Stimulated activated CD8-positive, alpha-beta memory T cell treated with anti-CD3 and anti-CD28 coated beads, Interleukin-4, amount 100 ng/mL, for 48 hours (primary cell): ENCODE measurements at places on chromosomes 13 and 19.

DNA sequence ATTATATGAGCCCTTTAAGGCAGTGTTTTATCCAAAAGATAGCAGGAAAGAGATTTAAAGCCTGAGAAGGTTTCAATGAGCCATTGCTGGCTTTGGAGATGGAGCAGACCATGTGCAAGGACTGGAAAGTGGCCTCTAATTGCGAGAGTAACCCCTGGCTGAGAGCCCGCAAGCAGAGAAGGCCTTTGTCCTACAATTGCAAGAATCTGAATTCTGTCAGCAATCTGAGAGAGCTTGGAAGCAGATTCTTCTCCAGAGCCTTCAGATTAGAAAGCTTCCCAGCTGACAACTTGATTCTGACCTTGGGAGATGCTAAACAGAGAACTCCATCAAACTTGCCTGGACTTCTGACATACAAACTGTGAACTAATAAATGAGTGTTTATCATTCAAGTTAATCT lies 528.7 kb upstream of the KLF12 start:
- DNase-seq, result no peak

DNA sequence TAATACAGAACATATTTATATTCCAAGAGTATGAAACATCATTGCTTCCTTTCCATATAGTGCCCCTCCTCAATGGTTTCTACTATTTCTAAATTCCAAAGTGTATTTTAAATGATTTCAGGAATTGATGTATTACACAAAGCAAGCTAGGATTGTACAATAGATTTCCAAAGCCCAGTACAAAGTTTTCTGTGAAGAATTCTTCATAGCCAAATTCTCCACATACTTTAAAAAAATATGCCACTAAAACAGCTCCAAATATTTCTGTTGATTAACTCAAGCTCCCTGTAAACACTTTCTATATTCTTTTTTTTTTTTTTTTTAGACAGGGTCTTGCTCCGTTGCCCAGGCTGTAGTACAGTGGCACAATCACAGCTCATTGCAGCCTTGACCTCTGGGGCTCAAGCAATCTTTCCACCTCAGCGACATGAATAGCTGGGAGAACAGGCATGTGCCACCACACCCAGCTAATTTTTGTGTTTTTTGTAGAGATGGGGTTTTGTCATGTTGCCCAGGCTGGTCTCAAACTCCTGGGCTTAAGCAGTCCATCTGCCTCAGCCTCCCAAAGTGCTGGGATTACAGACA lies 50.6 kb downstream of the ELF1 start:
- DNase-seq, result no peak

DNA sequence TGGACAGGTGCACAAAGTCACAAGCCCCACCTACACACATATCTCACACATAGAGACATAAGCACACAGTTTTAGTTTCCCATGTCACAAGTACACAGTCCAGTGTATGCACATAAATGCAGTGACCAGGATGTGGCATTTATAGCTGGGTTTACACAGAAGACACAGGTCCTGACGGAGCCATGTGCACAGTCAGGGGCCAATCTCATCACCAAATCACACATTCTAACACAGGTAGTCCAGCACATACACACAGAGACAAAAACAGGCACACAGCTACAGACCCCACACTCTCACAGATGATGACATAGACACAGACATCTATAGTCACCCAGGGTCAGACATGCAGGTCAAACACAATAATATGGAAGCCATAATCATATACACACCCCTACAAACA lies 2.1 kb downstream of the NUMBL start:
- no peak for DNase-seq

- no peak for DNase-seq
These were observed 624.1 kb upstream of the MIR17HG start for GRCh38 chr13:90723381-90723780.

DNA sequence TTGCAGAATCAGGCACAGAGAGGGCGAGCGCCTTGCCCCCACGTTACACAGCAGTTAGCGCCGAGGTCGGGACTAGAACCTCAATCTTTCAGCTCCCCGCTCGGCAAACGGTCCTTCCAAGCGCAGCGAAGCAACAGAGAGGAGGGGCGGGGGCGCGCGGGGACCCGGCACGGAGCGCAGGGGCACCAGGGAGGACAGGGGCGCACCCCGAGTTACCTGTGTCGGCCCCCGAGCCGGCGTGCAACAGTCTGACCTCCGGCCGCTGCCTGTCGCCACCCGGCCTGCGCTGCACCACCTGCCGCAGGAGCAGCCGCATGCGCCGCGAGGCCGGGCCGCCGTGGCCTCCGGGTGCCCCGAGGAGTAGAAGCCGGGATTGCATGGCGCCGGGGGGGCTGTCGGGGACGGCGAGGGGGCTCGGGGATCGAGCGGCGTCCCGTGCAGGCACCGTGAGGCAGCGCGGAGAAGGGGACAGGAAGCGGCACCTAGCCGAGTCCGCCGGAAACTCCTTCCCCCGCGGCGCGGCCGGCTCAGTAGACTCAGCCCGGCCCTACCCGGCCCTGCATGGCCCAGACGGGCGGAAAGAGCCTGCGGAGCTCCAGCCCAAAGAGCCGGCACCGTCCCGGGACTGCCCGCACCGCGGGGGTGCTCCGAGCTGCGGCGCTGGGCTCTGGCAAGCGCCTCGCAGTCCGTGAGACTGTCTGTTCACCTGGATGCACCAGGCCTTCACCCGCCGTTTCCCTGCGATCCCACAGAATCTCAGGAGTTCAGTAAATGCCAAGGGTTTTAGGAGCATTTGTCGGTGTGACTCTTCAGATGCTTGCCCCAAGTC lies at the start of gene VWA8:
TSS of gene VWA8 (minus strand) at position 473 of the 829 bp plus-strand sequence. CDS start at position 379, 94 bp downstream.
- peak; percentile 90 for DNase-seq

DNA sequence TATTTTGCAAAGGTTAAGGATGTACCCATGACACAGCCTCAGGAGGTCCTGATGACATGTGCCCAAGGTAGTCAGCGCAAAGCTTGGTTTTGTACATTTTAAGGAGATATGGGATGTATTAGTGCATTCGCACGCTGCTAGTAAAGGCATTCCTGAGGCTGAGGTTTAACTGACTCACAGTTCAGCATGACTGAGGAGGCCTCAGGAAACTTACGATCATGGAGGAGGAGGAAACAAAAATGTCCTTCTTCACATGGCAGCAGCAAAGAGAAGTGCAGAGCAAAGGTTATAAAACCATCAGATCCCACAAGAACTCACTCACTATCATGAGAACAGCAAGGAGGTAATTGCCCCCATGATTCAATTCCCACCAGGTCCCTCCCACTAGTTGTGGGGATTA lies 1017.4 kb downstream of the EFNB2 start:
- no peak for DNase-seq

GRCh38 chr13:97621631-97622030 lies 187.7 kb downstream of the RAP2A start:
- no peak for DNase-seq

GRCh38 chr13:50126263-50126992 lies 111.2 kb downstream of the KCNRG start:
- DNase-seq, result no peak

DNA sequence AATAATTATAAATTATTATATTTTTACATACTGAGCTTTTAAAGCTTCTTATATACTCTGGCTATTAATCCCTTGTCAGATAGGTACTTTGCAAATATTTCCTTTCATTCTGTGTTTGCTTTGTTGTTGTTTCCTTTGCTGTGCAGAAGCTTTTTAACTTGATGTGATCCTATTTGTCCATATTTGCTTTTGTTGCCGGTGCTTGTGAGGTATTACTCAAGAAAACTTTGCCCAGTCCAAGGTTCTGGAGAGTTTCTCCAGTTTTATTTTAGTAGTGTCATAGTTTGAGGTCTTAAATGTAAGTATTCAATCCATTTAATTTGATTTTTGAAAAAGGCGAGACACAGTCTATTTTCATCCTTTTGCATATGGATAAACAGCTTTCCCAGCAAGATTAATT lies 1319.9 kb upstream of the PRR20A start:
- DNase-seq, result no peak

DNA sequence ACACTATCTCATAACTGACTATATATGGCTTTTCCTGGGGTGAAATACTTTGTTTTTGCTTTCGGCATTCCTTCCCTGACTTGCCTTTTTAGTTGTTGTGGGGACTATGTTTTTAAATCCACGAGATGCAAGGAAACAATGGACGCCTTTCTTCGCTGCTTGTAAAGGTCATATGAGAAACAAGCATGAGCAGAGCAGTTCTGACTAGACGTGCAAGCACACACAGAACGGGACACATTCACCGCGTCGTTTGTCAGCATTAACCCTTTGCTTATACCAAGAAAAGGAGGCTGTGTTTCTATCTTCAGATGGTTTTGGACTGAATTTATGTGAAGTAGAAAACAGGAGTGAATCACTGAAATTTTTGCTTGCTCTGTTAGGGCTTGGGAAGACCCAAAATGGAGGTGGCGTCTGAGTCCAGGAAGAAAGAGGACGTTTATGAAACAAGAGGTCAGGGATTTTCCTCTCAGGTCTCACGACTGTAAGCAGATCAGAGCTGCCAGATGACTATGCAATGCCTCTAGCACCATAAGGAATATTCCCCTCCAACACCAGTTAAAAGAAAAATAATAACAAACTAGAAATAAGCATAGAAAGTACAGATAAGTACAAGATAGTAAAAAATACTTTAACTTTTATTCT lies 358.9 kb downstream of the DLEU7 start:
- DNase-seq, result no peak

GRCh38 chr13:43362556-43362955 lies 339.2 kb downstream of the DNAJC15 start:
- DNase-seq, result no peak

GRCh38 chr13:65112531-65112941 lies 2117.6 kb downstream of the PCDH9 start:
- DNase-seq, result no peak

GRCh38 chr13:99178636-99179035 lies 22.0 kb upstream of the UBAC2 start:
- DNase-seq, result no peak

- DNase-seq, result no peak
These were observed 15.8 kb downstream of the MRPS31 start for GRCh38 chr13:40755082-40755700.

- no peak for DNase-seq
These were observed 557 bp downstream of the ZNF524 start for GRCh38 chr19:55600662-55601028.

DNA sequence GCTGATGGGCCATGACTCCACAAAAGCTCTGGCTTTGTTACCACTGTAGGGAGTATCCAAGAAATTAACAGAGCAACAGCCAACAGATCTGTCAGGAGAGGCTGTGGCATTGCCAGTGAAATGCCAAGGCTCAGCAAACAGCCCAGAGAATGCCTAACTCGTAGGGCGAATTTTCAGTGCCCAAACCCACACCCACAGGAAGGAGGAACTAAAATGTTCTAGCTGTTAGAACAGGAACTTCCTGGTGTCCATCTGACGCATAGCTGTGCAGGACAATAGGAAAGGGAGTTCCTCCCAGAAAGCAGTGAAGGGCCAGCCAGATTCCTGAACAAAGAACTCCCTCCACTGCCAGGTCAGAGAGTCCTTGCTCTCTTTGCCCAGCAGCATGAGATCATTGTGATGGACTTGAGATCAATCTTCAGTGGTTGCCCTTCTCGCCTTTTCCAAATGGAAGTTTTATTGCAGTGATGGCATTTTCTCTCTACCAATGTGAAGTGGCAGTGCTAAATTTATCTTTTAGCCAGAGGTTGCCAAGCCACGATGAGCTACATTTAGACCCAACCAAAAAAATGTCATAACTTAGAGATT lies 224.2 kb upstream of the STARD13 start:
- DNase-seq, result no peak

DNA sequence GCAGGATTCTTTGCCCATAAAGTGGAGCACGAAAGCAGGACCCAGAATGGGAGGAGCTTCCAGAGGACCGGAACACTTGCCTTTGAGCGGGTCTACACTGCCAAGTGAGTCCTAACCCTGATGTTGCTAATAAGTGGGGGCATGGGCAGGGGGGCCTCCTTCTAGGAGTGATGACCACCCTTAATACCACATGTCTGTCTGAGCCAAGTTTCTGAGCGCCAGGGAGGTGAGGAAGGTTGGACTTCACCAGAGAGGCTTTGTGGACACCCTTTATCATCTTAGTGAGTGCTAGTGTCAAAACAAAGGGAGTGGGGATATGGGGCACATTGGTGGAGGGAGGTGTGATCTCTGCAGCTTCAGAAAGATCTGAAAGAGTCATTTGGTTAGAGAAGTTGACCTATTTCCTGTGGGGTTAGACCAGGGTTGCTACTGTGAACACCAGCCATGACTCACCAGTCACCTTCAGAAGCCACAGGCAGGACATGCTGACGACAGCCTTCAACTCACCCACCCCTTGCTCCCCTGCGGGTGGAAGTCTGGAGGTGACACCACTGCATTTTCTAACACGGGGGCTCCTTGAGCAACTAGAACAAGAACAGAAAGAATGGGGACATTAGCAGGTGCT lies 8.8 kb downstream of the ALOX5AP start:
- peak; percentile 86 for DNase-seq

DNA sequence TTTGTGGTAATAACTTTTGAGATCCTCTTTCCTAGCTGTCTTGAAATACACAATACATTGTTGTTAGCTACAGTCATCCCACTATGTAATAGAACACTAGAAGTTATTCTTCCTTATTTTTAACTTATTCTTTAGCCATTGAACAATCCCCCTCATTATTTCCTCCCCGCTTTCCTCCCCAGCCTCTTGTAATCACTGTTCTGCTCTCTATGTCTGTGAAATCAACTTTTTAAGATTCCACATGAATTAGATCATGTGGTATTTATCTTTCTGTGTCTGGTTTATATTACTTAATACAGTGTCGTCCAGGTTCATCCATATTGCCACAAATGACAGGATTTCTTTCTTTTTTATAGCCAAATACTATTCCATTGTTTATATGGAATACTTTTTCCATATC lies 72.9 kb downstream of the SLC10A2 start:
- DNase-seq, result no peak

DNA sequence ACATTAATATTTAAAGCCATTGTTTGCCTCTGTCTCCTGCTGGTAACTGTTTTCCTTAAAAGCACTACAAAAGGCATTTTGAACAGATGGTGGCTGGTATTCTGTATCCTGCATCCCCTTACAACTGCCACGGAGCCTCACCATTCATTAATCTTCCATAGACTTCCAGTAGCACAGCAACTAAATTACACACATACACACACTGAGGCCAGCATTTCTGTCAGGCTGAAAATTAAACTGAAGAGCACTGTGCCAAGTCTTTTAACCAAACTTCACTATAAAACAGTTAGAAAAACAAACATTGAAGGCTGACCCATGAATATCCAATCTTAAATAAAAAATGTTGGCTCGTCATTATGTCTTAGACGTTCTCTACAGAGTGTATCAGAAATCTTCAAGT lies 697.8 kb downstream of the DACH1 start:
- DNase-seq, result no peak

DNA sequence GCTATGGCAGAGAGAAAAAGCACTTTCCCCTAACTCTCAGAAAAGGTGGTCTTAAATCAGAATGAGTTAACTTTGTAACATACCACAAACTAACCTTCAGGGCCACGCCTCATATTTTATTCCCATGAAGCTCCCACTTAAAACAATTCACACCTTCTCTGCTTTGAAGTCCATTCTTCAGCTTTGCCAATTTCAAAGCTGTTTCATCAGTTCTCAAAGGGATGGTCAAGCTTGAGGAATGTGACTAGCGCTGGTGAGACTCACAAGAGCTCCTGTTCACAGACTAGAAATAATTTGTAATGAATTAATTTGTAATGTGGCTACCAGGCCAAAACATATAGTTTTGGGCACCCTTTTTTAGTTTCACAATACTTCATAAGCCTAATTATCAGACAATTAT lies 68.2 kb downstream of the STK24 start:
- DNase-seq, result no peak
